ENCODE measurements at places on chromosomes 3 and 15.
A peak's percentile ranks its signal among the peaks of the same experiment; 100 is the strongest.

DNA sequence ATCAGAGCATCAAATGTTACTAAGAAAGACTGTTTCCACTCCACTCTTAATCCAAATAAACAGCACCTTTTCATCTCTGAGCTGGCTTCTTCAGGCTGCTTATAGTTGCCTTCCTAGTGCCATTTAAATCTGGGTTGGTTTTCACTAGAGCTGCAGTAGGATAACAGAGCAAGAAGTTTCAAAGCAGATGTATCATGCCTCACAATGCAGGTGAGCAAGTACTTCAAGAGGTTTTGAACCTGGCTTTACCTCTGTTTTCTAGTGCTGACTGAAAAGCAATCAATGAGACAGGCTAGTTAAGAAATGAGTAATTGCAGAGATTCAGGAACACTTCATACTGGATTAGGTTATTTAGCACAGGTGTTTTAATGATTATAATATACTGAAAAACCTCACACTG is 147.7 kb upstream of the SATB1 start:
- DNase-seq: no peak

- no peak for DNase-seq
Observed at GRCh38 chr3:75341324-75342067, 322.6 kb upstream of the FRG2C start.

DNA sequence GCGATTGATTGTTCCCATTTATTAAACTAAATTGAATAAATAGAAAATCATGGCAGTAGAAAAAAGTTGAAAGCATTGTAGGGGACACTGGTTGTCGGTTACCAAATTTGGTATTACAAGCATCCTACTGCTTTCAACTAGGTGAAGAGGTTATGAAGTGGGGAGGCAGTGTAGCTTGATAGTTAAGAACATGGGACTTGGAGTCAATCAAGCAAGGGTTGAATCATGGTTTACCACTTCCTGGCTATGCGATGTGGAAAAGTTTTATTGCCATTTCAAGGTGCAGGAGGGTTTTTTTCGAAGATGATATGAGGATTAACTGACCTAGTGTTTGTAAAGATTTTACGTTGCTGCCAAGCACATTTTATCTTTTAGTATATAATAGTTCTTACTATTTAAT is 318.2 kb upstream of the KCNH8 start:
- DNase-seq: no peak

DNA sequence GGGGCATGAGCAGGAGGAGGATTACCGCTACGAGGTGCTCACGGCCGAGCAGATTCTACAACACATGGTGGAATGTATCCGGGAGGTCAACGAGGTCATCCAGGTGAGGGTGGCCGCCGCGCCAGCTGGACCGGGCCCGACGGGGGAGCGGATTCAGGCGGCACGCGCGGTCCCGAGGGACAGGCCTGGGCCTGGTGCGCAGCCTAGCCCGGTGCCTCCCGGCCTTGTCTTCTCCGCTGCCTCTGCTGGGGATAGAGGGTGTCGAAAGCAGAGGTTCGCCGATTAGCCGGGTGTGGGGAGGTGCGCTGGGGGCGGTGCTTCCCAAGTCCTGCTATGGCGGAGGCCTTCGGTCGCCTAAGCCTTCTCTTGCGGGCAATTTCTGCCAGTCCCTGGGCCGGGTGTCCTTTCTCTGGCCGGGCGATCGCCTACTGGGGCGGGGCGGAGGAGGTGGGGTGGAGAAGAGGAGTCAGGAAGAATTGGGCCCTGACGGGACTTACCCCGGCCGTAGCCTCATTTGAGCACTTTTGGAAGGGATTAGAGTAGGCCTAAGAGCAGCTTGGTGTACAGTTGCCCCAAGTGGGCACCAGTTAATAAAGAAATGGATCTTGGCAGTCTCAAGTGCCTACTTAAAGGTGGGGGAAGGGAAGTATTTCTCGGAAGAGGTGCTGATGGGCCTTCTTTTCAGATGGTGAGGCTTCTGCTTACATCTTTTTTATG is 940 bp downstream of the ARIH1 start:
- DNase-seq: peak; percentile 60

DNA sequence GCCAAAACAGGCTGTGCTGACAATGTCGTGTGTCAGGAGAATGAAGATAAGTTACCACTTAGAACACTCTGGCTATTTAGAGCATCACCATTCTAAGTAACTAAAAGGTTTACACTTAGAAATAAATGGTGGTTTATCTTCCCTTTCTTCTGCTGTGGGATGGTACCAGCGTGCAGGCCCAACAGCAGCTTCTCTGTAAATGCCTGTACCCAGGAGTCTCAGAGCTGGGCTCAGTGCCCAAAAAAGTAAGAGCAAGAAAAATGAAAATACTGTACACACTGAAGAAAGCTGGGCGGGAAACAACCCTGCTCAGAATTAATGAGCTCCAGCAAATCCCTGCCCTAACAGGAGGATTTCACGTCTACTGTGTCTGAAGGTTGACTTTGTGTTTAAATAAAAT is 206.5 kb downstream of the MFSD1 start:
- no peak for DNase-seq

DNA sequence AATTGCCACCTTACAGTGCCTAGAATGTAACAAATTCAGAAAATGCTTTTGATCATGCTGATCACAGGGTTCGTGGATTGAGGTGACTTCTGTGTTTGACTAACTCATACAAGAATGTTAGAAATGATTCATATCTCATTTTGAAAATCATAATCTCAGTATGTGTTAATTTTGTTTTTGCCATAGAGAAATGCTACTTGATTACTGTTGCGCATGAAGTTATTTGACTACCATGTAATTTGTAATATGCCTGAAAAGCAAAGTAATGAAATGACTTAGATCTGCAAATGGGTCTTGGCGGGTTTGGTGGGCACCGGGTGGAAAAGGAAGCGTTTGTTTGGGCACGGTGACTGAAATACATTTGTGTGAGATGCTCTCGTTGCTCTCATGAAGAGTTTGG is 173.6 kb upstream of the BHLHE40 start:
- no peak for DNase-seq

GRCh38 chr3:147620906-147621305 is 211.7 kb downstream of the ZIC1 start:
- no peak for DNase-seq

- DNase-seq: no peak
Observed at GRCh38 chr3:128438488-128439072, 28.1 kb downstream of the DNAJB8 start.

DNA sequence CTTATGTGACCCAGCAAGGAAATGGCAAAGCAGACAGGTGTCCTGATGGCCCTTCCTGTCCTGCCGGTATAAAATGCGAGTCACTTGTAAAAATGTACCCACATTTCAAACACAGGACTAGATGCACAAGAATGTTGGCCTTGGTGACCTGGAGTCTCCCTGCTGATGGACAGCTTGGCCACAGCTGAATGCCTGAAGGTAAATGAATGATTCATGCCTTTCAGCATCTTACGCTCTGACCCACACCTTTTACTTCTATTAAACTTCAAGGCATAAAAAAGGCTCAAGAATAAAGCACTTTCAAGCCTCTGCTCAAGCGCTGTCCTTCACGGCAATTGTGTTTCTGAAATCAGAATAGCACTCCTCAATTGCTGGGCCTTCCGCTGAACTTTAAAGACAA is 228.0 kb upstream of the SLCO3A1 start:
- DNase-seq: no peak

DNA sequence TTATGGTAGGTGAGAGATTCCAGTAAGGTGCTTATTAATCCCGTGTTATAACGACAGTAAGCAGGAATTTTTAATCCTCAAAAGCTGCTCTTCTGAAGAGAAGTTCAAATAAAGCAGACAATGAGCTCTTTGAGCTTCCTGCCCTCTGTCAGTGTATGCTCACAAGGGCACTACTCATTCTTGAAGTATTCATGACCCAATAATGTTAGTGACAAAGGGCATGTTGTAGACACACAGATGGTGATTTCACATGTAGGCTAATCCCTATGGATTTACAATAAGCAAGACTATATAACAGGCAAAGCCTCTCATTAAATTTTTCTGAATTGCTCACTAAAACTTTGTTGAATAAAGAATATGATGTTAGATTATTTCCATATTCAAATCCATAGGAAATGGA is 578.6 kb downstream of the RSL24D1 start:
- DNase-seq: no peak

- no peak for DNase-seq
Observed at GRCh38 chr15:95078003-95078402, 846.6 kb downstream of the MCTP2 start.

All from activated CD4-positive, CD25-positive, alpha-beta regulatory T cell treated with anti-CD3 and anti-CD28 coated beads, Interleukin-2, amount 50 U/mL, for 16 hours (primary cell).